HepG2 (cell line): ENCODE measurements at places on chromosomes 4 and X. TPM values are rescaled to one million over a fixed set of nuclear protein-coding genes. Genes with fewer than 3 reads are reported as not detected.
A peak's percentile ranks its signal among the peaks of the same experiment; 100 is the strongest.

DNA sequence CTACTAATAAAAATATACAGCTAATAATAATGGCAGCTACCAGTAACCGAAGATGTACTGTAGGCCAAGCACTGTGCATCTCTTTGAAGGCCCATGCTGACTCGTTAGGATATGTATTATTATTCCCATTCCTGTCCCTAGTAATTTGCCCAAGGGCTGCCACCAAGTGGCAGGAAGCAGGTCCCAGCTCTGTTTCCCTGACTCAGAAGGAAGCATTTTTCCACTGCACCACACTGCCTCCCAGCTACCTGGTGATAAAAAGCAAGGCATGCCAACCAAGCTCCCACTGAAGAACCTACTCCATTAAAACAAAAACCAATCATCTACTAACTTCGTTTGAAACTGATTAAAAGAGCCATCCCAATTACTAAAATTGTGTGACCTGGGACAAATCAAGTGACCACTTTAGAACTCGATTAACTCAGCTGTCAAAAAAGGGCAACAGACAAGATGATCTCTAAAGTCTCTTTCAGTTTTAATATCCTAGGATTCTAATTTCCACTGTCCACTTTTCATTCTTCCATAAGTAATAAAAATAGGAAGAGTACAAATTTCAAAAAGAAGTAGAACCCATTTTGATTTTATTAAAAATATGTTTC is 24.3 kb upstream of the PGM2 start:
- peak; percentile 78 for DNase-seq

- DNase-seq: no peak
Observed at GRCh38 chr4:56197387-56197786, 189.9 kb downstream of the AASDH start.

ESX1 gene
- total RNA-seq: not detected in 2 replicates

GRCh38 chr4:55124322-55125076 is 896 bp downstream of the KDR start:
- no peak for DNase-seq

DNAJB14 gene
- 22.1 and 38.1 TPM in 2 replicates for total RNA-seq

EDNRA gene
- total RNA-seq: not detected in 2 replicates

DNA sequence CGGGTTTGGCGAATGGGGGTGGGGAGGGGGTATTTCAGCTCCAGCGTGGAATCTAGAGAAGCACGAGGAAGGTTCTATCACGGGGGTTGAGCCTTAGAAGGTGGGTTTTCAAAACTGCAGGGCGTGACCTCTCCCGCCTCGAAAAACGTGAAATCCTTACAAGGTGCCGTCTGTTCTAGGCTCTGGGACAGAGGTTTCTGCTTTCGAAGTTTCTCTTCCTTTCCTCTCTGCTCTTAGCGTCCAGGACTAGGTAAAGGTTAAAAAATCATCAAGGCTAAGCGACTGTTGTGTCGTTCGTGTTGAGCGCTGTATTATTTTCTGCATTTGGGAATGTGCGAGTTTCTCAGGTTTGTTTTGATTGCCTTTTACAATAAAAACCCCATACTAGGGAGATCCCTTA is 1.1 kb downstream of the FHL1 start:
- no peak for DNase-seq

- DNase-seq: no peak
Observed at GRCh38 chr4:25448379-25449109, 71.5 kb downstream of the ANAPC4 start.

DNA sequence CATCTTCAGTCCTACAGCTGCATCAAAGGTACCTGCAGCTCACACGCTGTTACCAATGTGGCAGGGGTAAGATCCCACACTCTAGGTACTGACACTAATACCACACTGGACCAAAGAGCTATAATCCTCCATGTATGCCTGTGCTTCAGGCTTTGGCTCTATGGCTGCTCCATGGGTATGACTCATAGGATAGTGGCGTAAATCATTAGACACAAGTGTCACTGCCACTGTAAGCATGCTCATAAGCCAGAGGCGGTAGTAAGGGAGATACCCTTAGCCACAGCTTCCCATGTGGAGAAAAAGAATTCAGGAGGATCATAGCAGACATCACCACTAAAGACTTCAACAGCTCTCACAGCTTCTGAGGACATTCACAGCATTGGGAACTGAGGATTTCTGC is 287.5 kb downstream of the ACTRT1 start:
- DNase-seq: no peak

- DNase-seq: no peak
Observed at GRCh38 chr4:188511431-188511830, 372.2 kb downstream of the TRIML1 start.

GRCh38 chr4:3314706-3315260 is 22.0 kb downstream of the RGS12 start:
- no peak for DNase-seq

MAGEB1 gene
- not detected in 2 replicates for total RNA-seq

DNA sequence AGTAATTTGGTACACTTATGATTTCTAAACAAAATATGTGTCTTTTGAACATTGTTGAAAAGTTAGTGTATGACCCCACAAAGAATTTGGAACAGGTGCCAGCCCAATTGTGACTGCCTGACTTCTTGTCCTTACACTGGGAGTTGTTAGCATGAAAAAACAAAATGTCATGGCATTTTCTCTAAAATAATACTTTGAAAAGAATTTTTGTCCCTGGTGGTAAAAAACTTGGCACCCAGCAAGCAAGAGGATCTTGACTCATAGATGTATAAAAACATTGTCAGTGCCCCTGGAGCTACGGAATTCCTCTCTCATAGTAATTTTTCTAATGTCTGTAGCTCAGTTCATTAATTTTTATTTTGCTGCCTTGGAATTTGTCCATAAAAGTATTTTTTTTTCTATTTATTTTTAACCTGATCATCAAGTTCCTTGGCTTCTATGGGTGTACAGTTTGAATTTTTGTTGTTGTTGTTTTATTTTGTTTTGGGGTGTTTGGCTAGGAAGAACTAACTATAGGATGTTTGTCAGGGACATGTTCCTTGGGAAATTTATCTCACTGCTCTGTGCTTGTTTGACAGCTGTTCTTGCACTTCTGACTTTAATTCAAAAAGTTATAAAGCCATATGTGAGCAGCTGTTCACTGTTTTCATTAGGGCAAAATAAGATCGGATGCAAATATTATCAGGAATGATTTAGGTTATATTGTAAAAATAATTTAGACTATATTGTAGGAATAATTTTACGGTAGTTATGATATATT is 95.4 kb upstream of the NUDT6 start:
- no peak for DNase-seq

DOCK11 gene
- total RNA-seq: 0.02 TPM in 1 of 2 replicates, not detected in the other

MXRA5 gene
- total RNA-seq: not detected in 2 replicates

- peak; percentile 53 for DNase-seq
Observed at GRCh38 chr4:75723163-75724065, 963 bp upstream of the USO1 start.

DNA sequence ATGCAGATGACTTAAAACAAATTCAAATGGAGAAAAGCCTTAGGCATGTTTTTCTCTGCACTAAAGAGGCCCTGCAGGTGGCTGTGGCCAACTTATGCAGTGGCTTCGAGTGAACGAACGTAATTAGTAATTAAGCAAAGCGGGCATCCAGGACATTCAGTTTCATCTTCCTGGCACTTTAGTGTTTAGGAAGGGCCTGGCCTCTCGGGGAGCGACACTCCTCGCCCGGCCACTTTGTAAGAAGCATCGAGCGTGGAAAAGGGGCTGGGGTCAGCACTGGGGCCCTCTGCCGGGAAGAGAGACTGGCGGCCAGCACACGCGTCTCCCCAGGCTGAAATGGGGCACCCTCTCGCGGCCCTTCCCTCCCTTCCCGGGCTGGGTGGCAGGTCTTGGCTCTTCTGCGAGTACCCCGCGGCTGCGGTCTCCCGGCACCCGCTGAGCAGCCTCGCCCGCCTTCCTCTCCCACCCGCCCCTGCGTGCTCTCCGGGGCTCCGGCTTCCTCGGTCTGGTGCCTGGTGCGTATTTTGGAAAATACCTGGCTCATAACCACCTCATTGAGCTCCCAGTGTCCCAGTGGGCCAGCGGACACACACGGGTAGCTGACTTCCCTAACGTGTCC is 677 bp upstream of the CYP4V2 start:
- DNase-seq: no peak

DNA sequence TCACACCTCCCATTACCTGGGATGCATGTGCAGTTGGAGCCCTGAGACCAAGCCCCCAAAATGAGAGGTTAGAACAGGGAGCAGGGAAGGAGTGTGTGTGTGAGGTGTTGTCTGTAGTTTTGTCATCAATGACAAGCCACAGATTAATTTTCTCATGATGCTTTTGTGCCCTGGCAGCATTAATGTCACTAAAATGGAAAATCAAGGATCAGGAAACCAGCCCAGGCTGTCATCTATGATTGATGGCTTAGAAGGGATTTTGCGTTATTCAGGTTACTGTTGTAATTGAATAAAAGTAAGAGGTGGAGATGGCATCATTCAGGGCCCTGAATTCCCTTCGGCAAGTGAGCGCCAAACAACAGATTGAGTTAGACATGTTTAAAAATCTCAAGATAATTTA is 130.5 kb upstream of the C1QTNF7 start:
- DNase-seq: no peak

DNA sequence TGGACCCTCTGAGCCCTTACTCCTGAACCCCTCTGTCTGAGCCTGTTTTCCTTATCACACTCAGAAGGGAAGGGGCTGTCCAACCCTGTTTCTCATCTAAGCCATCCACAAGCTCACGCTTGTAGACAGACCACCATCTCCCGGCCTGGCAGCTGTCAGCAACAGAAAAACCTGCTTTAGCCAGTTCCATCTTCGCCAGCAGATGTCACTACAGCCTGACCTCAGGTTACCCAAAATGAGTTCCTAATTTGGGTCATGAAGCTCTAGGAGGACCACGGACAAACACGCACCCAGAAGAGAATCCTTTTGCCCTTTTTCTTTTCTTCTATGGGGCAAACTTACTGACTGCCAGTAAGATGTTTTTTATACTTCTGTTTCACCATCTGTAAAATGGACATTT is 445.4 kb downstream of the BCOR start:
- no peak for DNase-seq

- no peak for DNase-seq
Observed at GRCh38 chr4:185127021-185127925, 15.8 kb upstream of the SLC25A4 start.

ZDHHC15 gene
- total RNA-seq: not detected in 2 replicates

DNA sequence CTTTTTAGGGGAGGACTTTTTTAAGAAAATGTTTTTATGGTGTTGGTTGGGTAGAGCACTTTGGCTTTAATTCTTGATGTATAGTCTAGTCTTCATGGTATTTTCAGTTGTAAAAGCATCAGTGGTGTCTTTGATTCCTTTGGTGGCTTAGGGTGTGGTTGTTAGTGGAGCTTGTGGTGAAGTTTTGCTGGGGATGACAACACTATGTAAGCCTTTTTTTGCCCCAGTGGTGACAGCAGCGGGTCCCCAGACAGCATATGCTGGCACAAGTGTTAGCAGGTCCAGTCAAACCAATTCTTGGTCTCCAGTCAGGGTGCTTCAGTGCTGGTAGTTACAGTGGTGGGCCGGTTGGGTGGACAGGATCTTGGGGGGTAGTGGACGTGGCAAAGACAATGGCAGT is 52.0 kb downstream of the CHIC1 start:
- DNase-seq: no peak

DNA sequence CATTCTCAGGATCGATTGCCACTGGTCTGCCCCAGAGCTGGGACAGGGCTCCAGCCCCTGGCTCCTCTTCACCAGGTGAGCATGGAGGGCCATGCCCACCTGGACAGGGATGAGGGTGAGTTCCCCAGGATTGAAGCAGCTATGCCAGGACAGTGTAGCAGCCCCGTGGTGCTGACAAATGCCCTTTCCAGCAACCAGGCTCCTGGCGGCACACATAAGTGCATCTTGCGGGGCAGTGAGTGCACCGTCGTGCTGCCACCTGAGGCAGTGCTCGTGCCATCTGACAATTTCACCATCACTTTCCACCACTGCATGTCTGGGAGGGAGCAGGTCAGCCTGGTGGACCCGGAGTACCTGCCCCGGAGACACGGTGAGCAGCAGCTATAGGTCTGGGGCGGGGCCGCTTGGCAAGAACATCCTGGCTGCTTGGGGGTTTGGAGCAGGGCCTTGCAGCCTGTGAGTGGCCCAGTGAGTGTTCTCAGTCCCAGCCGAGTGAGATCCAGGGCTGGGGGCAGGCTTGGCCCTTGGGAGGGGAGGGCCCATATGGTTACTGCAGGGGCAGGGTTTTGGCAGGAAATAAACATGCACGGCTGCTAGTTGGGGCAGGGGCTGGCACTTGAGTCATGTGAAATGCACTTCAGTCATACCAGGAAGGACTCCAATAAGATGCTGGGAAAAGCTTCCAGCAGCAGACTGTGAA is 6.1 kb downstream of the IL9R start:
- DNase-seq: no peak

- peak; percentile 3 for DNase-seq
Observed at GRCh38 chr4:76626686-76627465, 191.8 kb downstream of the SHROOM3 start.

DNA sequence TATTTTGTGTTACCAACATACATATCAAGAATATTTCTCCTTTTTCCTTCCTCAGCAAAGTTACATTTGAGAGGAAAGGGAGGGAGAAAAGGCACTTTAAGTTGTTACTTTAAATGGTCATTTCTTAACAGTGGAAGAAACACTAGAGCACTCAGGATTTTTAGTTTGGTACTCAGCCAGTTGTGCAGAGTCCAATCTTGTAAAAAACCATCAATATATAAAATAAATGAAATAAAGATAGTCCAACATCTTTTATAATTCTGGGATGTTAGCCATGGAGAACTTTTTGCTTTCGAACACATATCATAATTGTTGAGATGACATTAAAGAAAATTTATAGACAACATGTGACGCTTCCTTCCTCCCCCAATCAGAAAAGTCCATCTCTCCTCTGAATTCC is 253.8 kb downstream of the QDPR start:
- no peak for DNase-seq

GRCh38 chr4:3332498-3332897 is 39.7 kb downstream of the RGS12 start:
- DNase-seq: no peak

GRCh38 chrX:46130247-46130646 is 415.0 kb downstream of the ZNF674 start:
- DNase-seq: no peak

SUPT20HL2 gene
- not detected in 2 replicates for total RNA-seq

- DNase-seq: no peak
Observed at GRCh38 chrX:111265486-111265885, 4.8 kb downstream of the CAPN6 start.

MND1 gene
- 30.7 and 40.7 TPM in 2 replicates for total RNA-seq

GIMD1 gene
- not detected in 2 replicates for total RNA-seq

DNA sequence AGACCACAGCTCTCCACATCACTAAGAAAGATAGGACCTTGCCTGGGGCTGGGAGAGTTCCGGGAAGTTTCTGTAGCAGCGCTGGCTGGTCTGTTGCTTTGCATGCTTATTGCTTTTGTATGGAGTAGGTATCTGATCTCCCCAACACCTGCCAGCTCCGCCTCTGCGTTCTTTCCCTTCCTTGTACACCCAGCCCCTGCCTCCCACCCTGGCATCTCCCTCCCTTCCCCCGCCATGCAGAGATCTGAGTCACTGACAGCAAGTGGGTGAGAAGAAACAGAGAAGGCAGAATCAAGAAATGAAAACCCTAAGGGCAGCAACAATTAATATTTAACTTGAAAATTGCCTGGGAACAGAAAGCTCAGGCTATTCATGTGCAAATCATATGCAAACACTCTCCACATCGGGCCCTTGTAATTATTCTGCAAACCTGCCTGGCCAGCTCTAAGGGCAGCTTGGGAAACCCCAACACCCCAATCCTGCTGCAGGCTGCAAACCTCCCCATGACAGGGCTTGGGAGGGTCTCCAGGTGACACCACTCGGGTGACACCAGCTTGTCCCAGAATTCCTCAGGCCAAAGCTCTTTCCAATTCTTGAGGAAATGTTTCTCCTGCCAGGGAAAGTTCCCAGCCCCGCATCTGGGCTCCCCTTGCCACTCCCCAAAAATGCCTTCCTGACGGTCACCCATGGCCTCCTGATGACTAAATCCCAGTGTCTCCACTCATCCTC is 257.2 kb downstream of the FBXW7 start:
- DNase-seq: no peak
